CD14-positive monocyte (primary cell): ENCODE measurements at places on chromosomes 2 and 18.

DNA sequence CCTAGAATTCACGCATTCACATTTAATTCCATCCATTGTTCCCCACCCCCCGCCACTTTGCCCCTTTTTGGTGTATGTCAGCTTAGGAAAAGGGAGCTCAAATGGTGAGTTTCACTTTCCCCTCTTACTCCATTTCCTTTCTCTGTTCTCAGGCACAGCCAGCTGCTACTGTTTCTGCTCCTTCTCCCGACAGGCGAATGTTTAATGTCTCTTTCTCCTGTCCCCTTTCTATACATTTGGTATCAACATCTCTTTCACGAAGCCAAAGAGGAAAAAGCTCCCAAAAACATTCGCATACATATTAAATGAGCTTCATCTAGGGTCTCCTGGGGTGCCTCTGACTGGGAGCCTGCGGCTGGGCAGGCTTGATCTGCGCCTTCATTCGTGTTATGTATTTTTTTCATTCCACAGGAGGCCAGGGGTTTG is 124.2 kb upstream of the SATB2 start:
- no peak for DNase-seq

GRCh38 chr2:193331676-193332075 is 1136.9 kb upstream of the TMEFF2 start:
- DNase-seq = peak; percentile 23

DNA sequence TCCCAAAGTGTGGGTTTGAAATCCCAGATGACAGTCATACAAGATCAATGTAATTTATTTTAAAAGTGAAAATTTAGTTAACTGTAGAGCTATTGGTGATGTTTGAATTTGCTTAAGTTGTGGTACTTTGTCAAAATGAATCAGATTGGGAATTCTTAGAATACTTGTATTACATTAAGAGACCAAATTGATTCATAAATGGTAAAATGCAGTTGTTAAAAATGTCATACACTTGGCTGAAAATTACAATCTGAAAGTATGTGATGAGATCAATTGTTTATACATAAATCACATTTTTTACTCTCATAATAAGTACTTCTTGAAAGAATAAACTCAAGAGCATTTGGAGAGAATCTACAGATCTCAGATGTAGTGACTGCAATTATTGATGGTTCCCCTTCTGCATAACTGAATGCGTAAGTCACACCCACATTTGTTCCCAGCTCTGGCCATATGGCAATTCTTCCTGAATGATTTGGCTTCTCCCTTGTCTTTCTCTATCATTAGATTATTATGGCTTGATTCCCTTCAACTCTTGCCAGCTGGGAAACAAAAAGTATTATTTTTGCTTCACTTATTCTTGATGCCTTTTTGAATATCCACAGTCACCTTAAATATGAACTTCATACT is 558.5 kb downstream of the CPS1 start:
- no peak for DNase-seq

- DNase-seq = no peak
Measured at GRCh38 chr2:22134421-22134820, 1010.7 kb downstream of the TDRD15 start.

DNA sequence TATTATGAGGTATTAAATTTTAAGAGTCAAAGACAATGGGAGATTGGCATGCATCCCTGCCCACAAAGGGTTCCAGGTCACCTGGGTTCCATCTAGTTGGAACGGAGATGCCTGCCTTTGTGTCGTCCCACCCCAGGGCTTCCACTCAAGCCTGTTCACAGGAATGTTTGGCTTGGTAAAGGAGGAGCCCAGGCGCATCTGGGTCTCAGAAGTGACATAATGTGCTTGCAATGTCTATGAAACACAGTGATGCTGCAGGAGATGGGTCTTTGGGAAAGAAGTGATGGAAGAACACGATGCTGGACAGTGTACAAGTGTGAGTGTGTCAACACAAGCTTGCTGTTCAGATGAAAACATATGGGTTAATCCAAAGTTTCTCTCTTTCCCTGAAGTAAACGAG is 49.6 kb upstream of the ZNF396 start:
- no peak for DNase-seq

- no peak for DNase-seq
Measured at GRCh38 chr2:95016616-95017015, 8.9 kb upstream of the MAL start.

- DNase-seq = no peak
Measured at GRCh38 chr2:70724366-70724765, 43.6 kb downstream of the ADD2 start.

- DNase-seq = peak; percentile 37
Measured at GRCh38 chr2:210199186-210199765, 26.0 kb downstream of the ACADL start.

DNA sequence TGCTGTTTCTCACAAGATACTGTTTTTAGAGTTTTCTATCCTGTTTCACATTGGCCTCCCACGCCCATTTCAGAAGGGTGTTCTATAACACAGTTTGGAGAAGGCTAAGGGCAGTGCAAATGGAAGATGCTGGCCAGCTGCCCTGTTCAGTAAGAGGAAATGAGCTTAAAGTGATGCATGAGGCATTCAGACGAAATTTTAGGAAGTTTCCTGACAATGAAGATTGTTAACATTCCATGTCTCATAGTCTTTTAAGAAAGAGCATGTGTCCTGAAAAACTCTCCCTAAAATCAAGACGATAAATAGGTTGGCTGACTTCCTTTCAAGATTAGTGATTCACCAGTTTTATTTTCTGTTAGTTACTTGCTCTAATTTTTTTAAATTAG is 484.2 kb upstream of the NRP2 start:
- no peak for DNase-seq

DNA sequence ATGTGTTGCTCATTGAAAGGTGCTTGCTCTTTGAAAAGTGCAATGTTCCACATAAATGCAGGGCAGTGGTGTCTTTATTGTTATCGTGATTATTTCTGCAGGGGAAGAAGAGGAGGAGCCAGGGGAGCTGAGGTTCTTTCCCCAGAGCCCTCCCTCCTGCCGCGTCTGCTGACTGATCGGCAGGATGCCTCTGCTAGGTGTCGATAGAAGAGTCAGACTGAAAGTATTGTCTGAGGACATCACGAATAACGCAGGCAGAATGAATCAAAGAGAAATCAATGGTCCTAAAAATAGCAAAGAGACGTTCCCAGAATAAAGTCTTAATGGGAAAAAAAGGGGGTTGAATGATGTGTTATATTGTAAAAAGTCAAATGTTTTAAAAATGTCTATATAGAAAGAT is 47.4 kb upstream of the SIX3 start:
- DNase-seq = no peak

- no peak for DNase-seq
Measured at GRCh38 chr2:142038826-142039225, 92.0 kb downstream of the LRP1B start.

- DNase-seq = no peak
Measured at GRCh38 chr2:85344356-85344954, 9.9 kb downstream of the RETSAT start.

- no peak for DNase-seq
Measured at GRCh38 chr2:118222672-118223421, 134.6 kb downstream of the INSIG2 start.

DNA sequence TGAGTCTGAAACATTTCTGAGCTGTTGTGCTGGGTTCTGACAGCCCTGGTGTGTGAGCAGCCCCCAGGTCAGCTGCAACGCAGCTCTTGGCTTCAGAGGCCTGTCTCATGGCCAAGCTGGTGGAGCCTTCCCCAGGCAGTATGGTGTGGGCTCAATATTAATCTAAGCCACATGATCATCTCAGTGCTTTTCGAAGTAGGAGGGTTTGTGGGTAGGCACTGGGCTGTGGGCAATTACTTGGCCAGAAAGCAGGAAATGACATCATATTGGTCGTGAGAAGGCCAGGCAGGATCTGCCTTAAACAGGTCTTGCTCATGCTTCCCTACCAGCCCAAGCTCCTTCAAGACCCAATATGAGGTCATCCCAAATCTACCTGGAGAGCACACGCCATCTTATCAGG is 26.9 kb downstream of the LOXHD1 start:
- peak; percentile 3 for DNase-seq

- DNase-seq = no peak
Measured at GRCh38 chr2:143936848-143937722, 582.8 kb downstream of the ZEB2 start.

DNA sequence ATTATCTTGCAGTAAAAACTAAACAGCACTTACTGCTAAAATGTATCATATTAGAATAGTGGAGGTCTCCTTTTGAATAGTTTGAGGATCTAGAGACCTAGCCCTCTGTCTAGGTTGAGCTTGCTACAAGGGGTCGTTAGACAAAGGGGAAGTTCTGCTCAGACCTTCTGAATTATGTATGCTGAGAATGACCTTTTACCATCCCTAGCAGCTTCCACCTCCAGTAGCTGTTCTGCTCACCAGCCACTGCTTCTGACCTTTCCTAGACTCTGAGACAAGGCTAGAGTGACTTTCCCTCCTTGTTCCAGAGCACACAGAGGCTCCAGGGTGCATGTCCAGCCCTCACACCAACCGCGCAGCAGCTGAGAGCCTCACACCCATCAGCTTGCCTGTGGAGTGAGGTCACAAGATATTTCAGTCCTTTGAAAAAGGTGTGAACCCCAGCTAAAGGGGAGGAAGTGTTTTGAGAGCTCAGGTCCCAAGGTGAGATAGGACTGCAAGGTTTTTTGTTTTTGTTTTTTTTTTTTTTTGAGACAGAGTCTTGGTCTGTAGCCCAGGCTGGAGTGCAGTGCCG is 289.3 kb upstream of the TNP1 start:
- DNase-seq = no peak

- DNase-seq = no peak
Measured at GRCh38 chr18:29161429-29161828, 984.5 kb upstream of the CDH2 start.

- DNase-seq = no peak
Measured at GRCh38 chr2:173831312-173832229, 133.6 kb downstream of the SP3 start.

DNA sequence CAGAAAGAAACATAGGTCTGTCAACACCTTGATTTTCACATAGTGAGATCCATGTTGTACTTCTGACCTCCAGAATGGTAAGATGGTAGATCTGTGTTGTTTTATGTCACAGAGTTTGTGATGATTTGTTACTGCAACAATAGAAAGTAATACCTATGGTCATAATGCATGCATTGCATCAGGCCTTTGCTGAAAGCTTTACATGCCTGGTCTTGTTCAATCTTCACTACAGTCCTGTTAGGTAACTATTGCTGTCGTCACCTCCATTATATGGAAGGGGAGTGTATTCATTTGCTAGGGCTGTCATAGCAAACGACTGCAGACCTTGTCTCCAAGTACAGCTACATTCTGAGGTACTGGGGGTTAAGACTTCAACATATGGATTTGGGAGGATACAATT is 243.5 kb downstream of the ANAPC1 start:
- DNase-seq = no peak

- peak; percentile 6 for DNase-seq
Measured at GRCh38 chr2:229780856-229781773, 66.8 kb upstream of the DNER start.

DNA sequence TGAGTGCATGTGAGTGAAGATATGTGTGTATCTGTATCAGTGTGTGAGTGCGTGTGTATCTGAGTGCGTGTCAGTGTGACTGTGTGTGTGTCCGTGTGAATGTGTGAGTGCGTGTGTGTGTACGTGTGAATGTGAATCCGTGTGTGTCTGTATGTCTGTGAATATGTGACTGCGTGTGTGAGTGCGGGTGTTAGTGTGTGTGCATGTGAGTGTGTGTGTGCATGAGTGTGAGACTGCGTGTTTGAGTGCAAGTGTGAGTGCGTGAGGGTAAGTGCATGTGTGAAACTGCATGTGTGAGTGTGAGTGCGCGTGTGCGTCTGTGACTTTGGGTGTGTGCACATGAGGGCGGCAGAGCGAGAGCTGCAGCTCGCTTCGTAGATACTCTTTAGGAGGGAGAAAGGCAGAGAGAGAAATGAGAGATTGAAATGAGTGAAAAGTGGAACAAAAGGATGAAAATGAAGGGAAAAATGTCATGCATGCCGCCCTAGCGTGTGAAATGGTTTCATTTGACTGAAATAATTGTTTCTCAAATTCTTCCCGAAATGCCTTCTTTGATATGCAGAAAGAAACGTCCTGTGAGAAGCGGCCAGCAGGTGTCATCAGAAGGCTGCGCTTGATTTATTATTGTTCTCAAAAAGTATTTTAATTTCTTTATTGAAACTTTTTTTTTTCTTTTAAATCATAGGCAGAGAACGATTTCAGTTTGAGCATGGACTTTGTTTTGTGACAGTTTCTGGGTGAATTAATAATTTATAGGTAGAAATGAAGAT is 25.6 kb downstream of the ZNF407 start:
- no peak for DNase-seq
